ENCODE measurements at places on chromosomes 1 and 21.

GRCh38 chr1:46278807-46279206 lies 24.6 kb downstream of the LRRC41 start:
- no peak for DNase-seq

GRCh38 chr21:37184784-37185593 lies 82.1 kb downstream of the VPS26C start:
- DNase-seq: no peak

DNA sequence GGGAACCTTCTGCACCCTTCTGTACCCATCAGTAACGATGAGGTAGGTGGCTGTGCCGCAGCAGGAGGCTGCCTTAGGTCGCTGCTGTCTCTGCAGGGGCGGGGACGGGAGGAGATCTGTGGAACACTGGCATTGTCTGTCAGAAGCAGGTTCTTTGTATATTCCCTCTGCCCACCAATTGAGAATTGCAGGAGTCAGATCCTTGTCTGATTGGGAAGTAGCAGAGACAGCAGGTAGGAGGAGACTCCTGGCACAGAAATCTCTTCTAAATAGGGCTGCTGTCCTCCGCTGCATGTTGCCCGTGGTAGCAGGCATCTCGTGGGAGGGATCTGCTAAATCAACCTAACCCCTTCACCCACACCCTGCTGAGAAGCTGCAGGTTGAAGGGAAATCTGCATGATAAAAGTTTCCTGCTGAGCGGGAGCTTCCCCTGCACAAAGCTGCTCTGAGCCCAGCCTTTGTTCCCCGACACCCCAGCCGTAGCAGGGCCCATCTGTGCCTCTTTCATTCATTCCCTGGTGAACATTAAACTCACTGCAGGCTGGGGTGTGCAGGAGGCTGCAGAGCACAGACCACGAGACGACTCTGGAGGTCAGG lies 15.9 kb downstream of the SARS1 start:
- no peak for DNase-seq

DNA sequence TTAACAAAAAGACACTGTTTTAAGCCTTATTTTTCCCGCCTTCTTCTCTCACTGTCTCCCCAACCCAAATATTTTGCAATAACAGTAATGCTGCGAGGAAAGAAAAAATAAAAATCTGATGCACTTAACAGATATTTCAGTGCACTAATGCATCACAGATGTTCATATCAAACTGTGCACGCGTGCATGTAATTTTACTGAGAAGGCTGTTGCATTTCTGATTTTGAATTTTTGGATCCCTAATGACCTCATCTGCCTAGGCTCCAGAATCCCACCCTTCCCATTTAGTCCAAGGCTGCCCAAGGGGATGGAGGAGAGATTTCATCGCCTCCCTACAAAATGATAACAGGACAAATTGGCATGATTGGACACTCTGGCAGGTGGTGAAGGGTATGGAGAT lies 5.5 kb downstream of the TRABD2B start:
- DNase-seq: peak; percentile 14

DNA sequence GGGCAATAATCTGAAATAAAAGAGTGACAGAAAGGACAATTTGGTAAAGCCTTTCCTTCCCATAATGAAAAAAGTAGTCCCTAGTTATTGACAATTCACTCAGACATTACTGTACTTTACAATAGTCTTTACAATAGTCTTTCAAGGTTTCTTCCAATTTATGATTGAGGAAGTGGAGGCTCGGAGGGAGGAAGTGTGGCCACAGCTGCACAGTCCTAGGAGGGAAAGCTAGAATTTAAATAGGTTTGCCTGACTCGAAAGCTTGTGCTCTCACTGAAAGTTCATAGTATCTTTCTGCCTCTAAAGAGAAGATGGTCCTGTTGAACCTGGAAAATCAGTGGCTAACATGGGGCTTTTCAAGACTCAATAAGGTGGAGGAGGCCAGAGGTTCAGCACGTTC lies 203.2 kb downstream of the SDCCAG8 start:
- no peak for DNase-seq

DNA sequence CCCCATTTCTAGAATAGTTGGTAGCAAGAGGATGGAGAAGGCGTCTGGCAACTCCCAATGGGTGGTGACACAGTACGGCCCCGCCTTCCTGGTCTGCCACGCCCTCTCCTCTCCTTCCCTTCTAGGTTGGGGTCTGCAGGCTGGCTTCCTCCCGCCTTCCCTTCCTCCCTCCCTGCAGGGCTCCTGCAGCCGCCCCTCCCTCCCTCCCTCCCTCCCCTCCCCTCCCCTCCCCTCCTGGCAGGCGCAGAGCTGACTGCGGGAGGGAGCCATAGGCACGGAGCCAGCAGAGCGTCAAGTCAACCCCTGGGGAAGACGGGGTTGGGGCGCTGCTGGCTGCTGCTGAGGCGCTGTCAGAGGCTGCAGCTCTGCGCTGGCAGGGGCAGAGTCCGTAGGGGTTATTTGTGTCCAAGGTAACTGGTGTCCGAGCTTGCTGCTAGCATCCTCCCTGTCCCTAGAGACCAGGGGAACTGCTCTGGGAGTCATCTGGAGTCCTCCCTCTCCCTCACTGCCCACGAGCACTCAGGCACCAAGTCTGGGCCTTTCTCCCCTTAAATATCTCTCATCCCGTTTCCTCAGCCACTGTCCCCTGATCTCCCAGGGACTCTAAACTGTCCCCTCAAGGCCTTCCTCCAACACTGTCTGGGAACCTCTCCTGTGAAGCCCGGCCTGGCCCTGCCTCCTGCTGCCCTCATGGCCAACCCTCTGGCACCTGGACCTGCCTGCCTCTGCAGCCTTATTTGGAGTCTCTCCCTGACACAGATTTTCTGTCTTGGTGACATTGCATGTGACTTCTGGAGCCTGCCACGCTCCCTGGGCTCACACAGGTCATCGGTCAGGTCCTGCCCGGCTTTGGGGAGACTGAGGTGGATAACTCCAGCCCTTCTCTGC lies 57.4 kb upstream of the ACOT11 start:
- DNase-seq: no peak

GRCh38 chr1:21703318-21703963 lies 34.3 kb upstream of the RAP1GAP start:
- DNase-seq: peak; percentile 27

GRCh38 chr1:92792340-92792782 lies 7.5 kb upstream of the EVI5 start:
- no peak for DNase-seq

DNA sequence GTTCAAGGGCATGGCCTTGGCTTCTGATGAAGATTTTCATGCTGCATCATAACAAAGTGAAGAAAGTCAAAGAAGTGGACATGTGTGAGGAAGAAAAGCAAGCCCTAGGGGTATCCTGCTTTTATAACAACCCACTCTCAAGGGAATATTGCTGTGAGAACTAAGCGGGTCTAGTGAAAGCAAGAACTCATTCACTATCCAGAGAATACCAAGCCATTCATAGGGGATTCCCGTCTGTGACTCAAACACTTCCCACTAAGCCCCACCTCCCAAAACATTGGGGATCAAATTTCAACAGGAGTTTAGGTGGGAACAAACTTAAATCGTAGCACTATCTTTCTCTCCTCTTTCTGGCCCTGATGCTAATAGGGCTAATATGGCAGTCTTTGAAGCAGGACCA lies 98.5 kb upstream of the CTTNBP2NL start:
- no peak for DNase-seq

DNA sequence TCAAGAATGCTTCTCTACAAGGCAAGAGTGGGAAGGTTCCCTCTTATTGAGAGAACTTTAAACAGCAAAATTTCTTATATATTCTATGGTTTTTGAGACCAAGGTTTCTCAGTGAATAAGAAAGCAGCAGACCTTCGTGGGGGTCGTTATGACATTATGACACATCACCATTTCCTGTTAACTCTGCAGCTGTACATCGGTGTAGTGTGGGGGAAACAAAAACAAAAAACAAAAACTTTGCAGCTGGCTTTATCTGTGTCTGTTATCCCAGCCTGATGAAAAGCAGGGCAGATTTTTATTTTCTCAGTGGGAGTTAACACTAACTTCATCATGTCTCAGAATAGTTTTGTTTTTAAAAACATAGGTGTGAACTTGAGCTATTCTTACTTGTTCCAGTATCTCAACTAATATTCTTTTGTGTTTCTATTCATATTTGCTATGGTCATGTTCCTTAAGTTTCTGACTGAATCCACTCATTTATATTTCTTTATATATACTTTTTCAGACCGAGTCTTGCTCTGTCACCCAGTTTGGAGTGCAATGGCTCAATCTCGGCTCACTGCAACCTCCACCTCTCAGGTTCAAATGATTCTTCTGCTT lies 2.1 kb downstream of the SDE2 start:
- DNase-seq: no peak

- DNase-seq: peak; percentile 94
Measured at GRCh38 chr1:209884665-209885117, 53.3 kb upstream of the SYT14 start.

DNA sequence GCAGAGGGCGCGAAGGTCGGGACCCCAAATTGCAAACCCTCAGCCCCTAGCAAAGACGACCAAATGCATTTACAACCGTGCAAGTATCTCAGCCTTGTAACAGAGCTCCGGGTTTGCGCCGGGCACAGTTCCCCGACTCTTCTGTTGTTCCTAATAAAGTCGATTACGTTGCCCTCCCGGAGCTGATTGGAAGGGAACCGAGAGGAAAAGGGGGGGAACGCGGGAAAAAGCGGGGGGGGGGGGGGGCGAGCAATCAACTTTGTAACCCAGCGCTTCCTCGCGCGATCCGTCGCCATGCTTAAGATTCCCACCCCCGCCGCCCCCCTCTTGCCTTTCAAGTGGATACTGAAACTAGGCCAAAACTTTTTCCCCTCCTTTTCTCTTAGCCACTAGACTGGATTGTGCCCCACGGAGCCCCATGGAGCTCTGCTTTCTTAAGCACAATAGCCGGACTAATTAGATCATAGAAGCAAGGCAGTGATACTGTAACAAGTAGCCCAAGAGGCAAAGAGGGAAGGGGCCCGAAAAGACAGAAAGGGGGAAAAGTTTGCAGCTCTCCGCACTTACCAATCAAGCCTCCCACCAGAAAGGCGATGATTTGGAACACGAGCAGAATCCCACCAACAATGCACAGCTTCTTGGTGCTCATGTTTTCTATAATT lies 565 bp downstream of the WLS start:
- peak; percentile 71 for DNase-seq

- peak; percentile 91 for DNase-seq
Measured at GRCh38 chr1:84698151-84699110, 8.2 kb upstream of the SSX2IP start.

GRCh38 chr21:44740742-44741141 lies 29.4 kb upstream of the TSPEAR start:
- no peak for DNase-seq

DNA sequence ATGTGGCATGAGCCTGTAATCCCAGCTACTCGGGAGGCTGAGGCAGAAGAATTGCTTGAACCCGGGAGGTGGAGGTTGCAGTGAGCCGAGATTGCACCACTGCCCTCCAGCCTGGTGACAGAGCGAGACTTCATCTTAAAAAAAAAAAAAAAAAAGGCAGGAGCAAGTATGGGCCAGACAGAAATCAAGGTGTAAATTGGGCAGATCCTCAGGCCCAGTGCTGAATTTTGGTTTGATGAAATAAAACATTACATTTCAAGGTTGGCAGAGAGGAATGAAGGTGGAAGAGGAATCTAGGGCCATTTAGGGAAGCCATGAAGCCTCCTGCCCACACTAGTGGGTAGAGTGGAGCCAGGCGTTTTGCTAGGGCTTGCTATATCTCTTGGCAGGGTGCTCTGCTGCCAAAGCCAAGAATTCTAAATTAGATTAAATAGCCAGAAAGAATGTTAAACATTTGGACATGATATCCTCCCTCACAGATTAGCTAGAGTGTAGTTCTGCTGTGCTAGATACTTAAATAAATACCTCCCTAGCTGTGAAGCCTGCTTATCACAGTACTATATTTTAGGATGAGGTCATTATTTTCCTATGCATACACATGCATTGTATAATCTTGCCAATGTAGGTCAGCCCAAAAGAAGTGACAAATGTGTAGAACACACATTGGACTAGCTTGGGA lies 16.6 kb upstream of the LGALS8 start:
- DNase-seq: no peak

DNA sequence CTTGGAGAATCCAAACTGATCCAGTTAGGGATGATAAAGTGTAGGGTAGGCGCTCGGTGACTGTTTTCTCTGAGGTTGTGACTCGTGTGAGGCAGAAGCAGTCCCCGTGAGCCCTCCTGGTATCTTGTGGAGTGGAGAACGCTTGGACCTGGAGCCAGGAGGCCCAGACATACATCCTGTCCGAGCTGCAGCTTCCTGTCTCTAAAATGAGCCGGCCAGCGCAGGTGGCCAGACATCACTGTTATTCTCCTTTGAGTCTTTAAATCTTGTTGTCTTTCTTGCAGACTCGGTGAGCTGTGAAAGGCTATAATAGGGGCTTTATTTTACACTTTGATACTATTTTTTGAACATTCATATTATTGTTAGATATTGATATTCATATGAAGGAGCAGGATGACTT lies 12.3 kb downstream of the PCSK9 start:
- DNase-seq: no peak

DNA sequence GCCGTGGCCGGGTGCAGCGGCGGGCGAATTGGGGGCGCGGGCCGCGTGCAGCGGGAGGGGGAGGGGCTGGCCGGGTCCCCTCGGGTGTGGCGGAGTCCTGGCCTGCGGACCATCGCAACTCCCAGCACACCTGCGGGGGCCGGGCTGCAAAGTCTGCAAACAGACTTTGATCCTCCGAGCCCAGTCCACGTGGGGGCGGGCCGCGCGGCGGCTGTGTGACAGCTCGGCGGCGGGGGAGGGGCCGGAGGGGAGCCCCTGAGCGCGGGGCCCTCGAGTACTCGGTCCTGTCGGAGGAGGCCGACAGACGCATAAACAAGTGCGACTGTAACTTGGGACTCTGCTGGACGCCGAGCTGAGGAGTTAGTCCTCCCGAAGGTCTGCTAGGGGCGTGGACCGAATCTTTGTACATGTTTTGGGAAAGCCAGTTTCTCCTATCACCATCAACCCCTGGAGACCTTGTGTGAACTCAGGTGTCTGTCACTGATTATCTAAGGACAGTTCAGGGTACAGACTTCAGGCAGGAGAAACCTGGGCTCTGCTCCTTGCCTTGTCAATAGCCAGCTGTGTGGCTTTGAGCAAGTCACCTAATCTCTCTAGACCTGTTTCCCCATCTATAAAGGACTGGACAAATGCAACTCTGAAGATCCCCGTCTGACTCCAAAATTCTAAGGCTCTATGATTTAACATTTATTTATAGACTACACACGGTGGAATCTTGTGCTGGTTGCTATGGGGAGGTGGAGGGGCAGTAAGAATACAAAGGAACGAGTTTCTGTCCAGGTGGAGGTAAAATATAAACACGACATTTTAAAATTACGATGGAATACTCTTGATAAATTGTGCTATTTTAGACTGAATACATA lies 710 bp upstream of the SLC30A1 start:
- DNase-seq: no peak

- no peak for DNase-seq
Measured at GRCh38 chr1:155455588-155456195, 106.9 kb downstream of the ASH1L start.

- no peak for DNase-seq
Measured at GRCh38 chr1:39850606-39851216, 32.6 kb downstream of the TRIT1 start.

All from fibroblast of the conjunctiva (primary cell).